ENCODE measurements at places on chromosomes 3 and 15.

DNA sequence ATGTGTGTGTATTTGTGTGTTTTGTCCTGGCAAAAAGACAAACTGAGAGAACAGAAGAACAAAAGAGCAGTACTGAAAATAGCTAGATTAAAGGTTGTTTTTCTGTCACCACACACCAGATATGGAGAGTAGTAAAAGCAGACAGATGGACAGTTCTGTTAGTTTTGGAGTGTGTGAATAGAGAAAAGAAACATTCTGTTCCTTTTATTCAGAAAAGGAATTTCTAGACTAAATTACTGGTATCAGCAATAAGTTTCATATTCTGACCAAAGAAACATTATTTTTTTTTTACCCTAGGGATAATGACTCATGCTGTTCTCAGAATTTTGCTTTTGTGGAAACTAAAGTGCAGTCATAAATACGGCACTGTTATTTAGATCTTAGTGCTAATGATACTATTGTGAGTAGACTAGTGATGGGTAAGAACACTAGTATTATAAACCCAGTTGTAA is 32.9 kb downstream of the PIK3CA start:
- no peak for DNase-seq

GRCh38 chr3:165078293-165078692 is at the start of gene SI:
SI (minus strand) TSS chr3:165078496; CDS start chr3:165076012, 2,484 bp downstream.
- no peak for DNase-seq

- DNase-seq = no peak
Observed at GRCh38 chr3:73569246-73569760, 55.4 kb downstream of the PDZRN3 start.

DNA sequence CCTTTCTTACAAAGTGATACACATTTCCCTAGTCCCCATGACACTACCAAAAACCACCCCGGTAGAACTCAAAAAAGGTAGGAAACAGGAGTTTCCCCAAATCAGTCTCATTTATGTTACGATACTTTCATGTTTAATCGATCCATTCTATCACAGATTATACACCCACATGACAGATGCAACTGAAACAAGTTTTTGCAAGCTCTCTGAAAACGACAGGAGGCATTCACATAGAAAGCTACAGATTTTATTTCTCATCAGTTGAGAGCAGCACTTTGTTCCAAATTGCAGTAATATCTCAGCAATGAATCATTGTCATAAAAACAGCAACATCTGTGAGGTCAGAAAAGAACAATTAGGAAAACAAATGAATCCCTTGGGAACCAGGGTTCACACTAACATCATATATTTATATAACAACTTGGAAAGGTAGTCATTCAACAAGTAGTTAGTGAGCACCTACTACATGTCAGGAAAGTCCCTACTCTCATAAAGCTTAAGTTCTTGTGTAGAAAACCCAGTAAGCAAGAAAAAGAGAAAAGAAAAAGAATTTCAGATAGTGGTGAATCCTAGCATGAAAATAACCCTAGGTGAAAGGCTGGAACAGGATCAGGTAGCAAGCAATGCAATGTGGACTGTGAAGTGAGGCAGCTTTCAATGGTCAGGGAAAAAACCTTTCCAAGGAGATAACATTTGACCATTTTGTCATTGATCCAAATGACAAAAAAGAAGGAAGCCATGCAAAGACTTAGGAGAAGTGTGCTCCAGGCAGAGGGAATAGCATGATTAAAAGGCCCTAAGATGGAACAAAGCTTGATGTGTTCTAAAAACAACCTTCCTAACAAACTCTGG is 8.3 kb downstream of the PLD1 start:
- no peak for DNase-seq

DNA sequence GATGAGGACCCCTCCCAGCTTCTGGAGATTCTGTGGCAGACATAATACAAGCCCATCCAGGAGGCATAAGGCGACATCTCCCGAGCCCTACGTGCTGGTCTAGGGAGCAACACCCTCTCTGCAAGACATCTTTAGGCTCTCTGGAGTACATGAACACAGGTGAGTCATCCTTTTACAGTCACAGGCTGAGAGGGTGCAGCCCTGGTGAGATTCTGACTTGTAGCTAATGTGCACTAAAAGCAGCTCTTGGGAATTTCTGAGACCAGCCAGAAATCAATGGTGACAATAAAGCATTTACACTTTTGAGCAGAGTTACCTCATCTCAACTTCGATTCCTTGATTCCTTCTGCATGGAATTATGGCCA is 131.1 kb downstream of the XXYLT1 start:
- DNase-seq = no peak

GRCh38 chr3:119157971-119158370 is 12.0 kb downstream of the TEX55 start:
- no peak for DNase-seq

DNA sequence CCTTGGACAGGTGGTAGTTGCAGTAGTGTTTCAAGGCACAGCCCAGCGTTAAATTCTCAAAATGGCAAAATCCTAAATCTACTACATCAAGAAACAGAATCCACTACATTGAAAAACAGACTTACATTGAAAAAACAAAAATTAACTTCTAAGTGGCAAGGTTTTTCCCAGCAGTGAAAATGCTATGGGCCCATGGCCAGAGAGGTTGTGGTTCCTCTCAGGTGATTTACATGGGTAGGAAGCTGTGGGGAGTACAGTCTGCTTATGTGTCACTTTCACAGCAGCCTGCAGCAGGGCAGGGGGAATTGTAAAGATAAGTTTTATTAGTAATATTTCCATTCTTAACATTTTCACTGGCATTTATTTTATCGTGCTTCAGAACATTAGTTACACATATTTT is 24.9 kb downstream of the TTC14 start:
- no peak for DNase-seq

GRCh38 chr3:72401005-72401545 is 447.2 kb downstream of the SHQ1 start:
- DNase-seq = no peak

DNA sequence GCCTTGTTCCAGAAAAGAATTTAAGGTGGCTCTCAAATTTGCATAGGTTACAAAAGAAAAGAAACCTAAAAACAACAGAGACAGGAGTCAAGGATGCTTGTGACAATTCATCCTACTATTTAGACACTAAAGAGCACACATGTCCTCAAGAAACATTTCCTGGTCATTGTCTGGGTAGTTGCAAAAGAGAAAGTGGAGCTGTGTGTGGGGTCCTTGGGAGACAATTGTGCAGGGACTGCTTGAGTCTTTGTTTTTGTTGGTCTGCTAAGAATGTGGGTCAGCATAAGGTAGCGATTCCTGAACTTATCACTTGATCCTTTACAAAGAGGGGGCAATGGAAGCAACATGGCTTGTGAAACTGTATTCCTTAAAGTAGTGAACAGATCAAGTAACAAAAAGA is 185.3 kb downstream of the KCNAB1 start:
- no peak for DNase-seq

DNA sequence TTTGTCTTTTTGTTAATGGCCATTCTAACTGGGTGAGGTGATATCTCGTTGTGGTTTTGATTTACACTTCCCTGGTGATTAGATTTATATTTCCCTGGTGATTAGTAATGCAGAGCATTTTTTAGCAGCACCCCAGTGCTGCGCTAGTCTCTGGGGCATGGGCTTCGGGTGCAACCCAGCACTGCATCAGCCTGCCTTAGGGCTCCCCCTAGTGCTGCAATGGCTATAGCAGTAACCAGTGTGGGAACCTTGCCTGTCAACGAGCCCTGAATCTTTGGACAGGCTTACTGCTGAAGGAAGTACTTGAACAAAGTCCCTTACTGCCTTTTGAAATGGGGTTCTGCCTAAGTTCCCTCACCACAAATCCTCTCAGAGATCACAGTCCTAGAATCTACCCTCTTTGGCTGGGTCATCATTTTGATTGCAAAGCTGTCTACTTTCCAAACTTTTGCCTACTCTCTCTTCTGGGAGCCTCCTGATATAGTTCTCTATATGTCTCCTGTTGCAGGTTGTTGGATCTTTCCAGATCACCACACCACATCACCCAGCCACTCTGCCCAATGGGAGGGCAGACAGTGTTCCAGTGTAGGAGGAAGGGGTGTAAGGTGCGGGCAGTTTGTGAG is 79.2 kb upstream of the CCNL1 start:
- peak; percentile 7 for DNase-seq
